Stimulated activated CD4-positive, alpha-beta T cell treated with anti-CD3 and anti-CD28 coated beads, TNF-alpha, amount 100 ng/mL, for 24 hours (primary cell): ENCODE measurements at places on chromosomes 3 and 15.

- DNase-seq: no peak
Measured at GRCh38 chr15:56244038-56244810, 545 bp upstream of the RFX7 start.

- DNase-seq: no peak
Measured at GRCh38 chr3:187789872-187790271, 44.6 kb upstream of the BCL6 start.

GRCh38 chr3:153928851-153929250 is 192.3 kb upstream of the ARHGEF26 start:
- no peak for DNase-seq

DNA sequence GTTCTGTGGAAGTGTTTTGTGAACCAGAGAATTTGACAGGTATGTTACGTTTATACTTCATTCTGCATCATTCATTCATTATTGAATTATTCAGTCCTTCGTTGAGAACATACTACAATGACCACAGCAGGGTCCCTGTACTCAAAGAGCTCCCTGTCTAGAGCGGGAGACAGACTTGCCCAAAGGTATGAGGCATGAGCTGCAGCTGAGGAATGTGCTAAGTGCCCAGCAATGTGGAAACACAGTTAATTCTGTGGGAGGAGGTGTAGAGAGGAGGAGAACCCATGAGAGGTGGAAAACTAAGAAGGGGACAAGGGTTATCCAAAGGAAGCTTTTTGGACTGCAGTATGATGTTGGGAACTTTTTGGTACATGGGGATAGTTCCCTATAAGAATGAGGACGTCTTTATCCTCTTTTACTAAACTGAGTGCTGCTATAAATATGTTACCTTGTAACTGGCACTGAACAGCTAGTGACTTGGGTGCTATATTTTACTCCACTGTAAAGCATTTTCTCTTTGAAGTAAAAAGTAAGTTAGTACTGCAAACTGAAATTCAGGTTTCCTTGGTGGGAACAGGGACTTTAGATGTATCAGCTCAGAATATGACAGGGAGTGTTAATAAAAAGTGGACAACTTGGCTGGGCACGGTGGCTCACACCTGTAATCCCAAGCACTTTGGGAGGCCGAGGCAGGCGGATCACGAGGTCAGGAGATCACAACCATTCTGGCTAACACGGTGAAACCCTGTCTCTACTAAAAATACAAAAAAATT is 5.7 kb downstream of the SMAD3 start:
- no peak for DNase-seq

DNA sequence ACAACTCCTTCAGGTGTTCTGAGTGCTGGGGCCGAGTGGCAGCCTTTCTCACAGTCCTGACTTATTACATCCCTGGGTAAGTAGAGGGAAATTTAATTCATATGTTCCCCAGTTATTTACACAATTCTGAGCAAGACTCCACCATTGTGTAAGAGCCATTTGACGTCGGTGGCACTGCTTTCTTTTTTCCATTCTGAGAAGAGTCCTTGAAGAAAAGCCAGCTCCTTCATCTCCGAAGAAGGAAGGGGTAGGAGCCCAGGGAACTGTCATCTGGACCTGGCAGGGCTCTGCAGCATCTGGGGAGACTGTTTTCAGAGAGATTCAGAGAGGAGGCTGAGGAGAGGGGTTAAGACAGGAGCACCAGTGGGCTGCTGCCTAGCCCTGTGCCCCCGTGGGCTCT is 22.6 kb upstream of the MASP1 start:
- DNase-seq: no peak

DNA sequence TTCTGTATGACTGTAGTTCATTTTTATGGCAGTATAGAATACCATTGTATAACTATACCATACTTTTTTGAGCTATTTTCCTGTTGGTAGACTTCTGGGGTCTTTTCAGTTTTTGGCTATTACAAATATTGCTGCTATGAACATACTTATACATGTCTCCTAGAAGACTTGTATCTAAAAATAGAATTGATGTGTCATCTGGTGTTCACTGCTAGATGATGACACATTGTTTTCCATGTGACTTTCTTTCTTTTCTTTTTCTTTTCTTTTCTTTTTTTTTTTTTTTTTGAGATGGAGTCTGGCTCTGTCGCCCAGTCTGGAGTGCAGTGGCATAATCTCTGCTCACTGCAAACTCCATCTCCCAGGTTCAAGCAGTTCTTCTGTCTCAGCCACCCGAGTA is 69.8 kb downstream of the SH3GL3 start:
- DNase-seq: no peak

- DNase-seq: no peak
Measured at GRCh38 chr3:128036119-128036518, 16.1 kb upstream of the SEC61A1 start.
